T1000 (cell line): ENCODE measurements at places on chromosomes 1 and 21.
A peak's percentile ranks its signal among the peaks of the same experiment; 100 is the strongest.

DNA sequence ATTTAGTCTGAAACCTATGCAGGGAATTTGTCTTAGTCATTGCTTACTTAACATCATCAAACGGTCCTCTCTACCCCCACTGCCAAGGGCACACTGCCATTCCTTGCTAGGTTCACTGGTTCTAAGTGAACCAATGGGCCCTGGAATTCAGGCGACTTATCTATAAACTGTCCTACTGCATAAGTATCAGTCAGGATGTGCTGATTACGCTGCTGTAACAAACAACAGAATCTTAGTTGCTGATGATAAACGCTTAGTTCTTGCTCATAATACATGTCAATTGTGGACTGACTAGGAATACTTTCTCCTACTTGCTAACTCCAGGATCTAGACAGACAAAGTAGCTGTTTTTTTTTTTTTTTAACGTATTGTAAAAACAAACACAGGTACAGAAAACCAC lies 136.1 kb downstream of the PRDM2 start:
- DNase-seq = no peak

- DNase-seq = no peak
These were observed 5.3 kb downstream of the C1orf159 start for GRCh38 chr1:1110561-1110971.

- DNase-seq = no peak
These were observed 17.5 kb downstream of the CCT3 start for GRCh38 chr1:156320560-156320959.

DNA sequence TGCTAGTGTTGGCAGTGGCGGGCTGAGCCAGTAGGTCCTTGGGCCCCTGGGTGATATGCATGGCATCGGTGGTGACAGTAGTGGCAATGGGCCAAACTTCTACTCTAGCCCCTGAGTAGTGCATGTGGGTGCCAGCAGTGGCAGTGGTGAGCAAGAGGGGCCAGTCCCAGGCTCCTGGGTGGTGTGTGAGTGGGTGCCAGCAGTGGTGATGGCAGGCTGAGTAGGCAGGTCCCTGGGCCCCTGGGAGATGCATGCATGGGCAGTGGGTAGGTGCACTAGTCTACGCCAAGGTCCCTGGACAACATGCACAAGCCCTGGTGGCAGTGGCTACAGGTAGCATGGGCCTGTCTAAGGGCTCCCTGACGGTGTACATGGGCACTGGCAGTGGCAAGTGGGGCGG lies 24.6 kb upstream of the TTC22 start:
- DNase-seq = no peak

- DNase-seq = no peak
These were observed 74.6 kb downstream of the PGBD5 start for GRCh38 chr1:230351514-230351913.

DNA sequence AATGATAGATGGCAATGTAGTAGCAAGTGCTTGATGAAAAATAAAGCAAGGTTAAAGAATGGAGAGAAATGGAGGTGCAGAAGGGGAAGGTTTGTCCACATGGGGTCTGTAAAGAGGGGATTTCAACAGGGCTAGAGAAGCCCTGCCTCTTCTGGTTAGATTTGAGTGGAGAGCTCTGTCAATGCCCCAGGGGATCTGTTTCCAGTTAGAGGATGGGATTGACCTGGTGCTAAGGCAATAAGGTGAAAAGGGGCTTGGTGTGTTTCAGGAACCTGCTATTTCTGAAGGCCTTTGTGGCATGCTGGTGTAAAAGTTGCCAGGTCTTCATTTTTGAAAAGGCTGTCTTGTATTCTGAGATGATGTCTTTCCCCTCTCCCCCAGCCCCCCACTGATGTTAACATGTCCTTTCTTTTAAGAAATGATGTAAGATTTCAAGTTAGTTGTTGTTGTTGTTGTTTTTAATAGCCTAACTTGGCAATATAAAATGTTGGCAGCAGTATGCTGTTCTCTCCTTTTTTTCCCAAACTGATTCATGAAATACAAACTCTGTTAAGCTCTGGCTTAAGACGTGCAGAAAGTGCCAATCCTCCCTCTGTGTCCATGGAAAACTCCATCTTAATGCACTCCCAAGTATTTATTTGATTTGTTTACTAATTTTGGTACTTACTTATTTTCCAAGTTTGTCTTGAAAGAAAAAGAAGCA lies 370.3 kb upstream of the ADGRL2 start:
- no peak for DNase-seq

GRCh38 chr1:223678841-223679240 lies 13.3 kb upstream of the CAPN8 start:
- no peak for DNase-seq

- DNase-seq = no peak
These were observed 113.2 kb upstream of the CYYR1 start for GRCh38 chr21:26686278-26686677.

- no peak for DNase-seq
These were observed 349.3 kb downstream of the PTPRU start for GRCh38 chr1:29585656-29586055.

DNA sequence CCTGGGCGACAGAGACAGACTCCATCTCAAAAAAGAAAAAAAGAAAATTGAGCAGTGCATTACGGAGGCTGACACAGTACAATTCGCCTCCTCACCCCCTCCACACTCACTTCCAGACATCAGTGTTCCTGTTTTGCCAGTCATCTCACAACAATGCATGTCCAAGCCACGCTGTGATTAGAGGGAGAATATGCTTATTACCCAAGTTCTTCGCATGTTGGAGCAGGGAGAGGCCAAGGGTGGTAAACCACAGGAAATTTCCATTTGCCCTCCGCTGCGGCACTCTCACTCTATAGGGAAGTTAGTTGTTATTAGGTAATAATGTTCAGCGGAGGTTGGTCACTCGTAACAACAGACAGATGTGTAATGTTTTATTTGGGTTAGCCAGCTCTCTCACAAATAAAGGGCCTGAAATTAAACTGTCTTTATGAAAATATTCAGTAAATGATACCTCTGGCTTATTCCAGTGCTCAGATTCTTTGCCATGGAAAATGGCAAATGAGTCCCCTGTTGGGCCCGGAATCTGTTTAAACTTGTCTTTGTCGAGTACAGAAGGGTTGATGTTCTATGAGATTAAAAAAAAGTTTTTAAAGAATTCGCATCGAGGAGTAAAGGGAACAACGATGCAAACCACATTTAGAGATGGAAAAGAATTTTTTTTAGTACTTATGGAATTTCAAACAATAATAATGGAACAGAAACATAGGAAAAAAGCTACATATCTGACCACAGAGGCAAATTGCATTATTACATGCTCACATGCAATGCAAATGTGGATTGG lies 33.1 kb downstream of the KCNJ15 start:
- DNase-seq = peak; percentile 72

DNA sequence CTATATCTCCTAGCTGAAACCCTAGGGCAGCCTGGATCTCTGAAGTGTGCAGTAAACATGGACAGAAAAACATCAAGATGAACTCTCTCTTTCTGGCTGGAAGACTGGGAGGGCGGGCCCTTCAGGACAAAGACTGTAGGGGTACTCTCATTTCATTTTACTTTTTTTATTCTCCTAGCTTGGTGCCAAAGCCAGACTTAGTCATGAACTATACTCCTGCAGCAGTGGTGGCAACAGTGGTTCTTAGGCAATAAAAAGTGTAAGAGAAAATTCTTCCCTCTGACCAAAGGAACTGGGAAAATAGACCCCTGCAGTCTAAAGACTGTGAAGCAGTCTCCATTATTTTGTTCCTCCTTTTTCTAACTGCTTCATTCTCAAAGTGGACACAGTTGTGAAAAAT lies 213.8 kb upstream of the JUN start:
- DNase-seq = no peak
